D341Med (cell line): ENCODE measurements at places on chromosomes 4 and X.

DNA sequence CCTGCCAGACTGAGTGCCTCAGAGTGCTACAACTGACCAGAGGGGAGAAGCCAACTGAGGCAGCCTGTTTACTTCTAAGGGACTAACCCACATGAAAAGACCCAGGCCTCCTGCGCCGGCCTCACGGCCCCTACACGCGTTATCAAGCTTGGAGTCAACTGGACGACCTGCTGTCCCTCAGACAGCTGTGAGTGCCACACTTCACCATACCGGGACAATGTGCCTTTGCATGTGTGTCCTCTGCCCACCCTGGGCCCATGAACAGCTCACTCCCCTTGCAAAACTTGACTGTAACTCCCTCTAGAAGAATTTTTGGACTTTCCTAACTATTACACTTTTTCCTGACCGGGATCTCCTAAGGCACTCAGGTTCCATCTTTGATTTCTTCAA, 1.8 kb downstream of the NOP14 start:
- no peak for DNase-seq

DNA sequence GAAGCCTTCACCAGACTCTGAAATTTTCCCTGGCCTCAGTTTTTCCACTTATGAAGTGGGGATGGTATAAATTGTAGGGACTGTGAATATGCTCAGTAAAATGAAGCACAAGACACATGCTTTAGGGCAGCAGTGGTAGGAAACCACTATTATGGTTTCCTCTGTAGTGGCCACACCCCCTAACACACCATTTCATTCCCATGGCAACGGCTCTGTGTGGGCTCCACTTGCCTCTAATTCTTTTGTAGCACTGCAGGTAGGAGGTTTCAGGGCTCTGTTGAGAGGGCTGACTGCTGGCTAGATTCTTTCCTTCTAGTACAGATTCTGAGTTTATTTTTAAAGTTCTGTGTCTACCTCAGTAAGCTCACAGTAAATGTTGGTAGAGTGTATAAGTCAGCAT, 3.5 kb upstream of the VMA21 start:
- no peak for DNase-seq

DNA sequence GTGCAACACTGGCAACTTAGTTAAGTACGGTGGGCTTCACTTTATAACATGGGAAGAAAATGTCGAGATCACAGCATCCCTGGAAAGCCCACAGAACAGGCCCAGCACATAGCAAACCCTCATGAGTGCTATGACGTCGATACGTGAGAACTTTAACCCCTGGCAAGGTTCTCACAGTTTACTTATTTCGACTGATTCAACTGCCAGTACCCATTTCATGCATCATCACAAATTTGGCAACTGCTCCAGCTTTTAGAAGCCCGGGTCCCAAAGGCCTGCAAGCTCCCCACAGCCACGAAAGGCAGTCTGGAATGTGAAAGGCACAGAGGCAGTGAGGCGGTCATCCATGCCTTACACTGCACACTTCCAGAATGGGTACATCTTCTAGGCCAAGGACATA, 41.2 kb downstream of the RELL1 start:
- DNase-seq: no peak

GRCh38 chrX:43450355-43450754, 205.7 kb upstream of the MAOA start:
- no peak for DNase-seq

GRCh38 chr4:38213083-38213805, 253.0 kb downstream of the PTTG2 start:
- no peak for DNase-seq

GRCh38 chrX:24498181-24498580, 33.1 kb downstream of the PDK3 start:
- DNase-seq: peak; percentile 29
